ENCODE measurements at places on chromosomes 12 and 14.

DNA sequence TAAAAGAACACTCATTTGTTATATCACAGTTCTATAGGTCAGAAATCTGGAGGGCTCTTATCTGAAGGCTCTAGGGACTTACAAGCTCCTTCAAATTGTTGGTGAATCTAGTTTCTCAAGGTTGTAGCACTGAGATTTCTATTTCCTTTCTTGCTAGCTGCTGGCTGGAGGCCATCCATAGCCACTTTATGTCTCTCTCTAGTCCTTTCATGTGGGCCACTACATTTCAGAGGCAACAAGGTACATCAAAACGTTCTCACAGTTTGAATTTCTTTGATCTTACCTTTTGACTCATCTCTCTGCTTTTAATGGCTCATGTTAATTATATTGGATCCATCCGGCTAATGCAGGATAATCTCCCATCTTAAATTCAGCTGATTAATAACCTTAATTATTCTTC lies 286.8 kb downstream of the DIO2 start:
- DNase-seq = no peak

- DNase-seq = no peak
Measured at GRCh38 chr12:90036637-90037036, 328.0 kb upstream of the ATP2B1 start.

- DNase-seq = no peak
Measured at GRCh38 chr12:64192644-64193444, 29.3 kb downstream of the KICS2 start.

DNA sequence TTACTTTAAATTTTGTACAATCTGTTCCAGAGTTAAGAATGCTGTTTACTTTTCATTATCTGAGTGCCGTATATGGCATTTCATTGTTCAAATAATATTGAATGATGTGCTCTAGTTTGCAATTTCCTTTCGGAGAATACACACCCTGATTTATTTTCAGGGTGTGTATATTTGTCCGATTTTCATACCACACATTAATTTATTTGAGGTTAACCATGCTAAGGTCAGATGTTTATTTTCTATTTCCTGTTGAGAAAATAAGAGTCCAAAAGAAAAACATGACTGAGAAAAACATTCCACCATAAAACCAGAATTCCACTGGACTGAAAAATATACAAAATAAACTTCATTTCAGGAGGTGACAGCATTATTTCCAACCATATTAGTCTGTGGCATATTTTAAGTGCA lies 64.2 kb upstream of the OVCH1 start:
- no peak for DNase-seq

DNA sequence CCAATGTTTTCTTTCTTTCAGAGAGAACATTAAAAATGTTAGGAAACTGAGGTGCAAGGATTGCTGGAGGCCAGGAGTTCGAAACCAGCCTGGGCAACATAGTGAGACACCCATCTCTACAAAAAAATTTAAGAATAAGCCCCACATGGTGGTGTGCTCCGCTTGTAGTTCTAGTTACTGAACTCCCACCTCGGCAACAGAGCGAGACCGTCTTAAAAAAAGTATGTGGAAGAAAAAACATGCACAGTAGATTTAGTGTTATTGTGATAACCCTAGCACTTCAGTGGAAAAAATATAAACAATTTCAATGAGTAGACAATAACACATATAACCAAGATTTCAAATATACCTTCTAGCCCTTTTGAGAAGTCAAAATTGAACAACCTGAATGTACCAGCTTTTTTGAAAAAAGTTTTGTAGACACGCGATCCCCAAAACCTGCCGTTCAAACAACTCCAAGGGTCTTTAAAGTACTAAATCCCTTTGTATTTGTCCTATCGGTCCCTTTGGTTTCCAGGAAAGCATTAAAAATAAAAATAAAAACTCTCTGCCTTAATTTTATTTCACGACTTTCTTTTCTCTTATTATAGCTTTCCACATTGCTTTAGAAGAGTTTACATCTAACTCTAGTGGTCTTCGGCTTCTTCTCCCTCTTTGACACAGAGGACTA lies 1.0 kb upstream of the ANO6 start:
- DNase-seq = no peak

DNA sequence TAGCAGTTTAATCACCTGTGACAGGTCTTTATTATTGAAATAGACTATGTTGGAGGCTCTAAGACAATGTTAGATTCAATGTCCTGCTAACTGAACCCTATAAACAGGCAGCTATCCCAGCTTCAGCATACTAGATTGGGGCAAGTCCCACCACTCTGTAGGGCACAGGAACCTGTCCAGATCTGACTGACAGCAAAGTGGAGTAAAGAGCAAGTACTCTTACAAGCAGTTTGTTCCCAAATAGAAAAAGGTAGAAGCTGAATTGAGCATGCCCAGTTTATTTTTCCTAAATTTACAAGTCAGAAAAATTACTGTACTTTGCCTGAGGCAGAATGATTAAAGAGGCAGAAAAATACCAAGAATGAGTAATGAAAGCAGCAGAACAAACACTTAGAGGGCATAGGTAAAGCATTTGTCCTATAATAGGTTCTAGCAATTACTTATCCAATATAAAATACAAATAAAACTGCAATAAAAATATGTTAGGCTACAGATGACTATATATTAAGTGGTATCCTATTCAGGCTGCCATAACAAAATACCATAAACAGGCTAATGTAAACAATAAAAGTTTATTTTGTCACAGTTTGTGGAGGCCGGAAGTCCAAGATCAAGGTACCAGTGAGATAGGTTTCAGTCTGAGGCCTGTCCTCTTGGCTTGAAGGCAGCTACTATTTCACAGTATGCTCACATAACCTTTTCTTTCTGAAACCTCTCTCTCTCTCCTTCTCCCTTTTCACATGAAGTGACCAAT lies 868.2 kb downstream of the C12orf50 start:
- peak; percentile 29 for DNase-seq

DNA sequence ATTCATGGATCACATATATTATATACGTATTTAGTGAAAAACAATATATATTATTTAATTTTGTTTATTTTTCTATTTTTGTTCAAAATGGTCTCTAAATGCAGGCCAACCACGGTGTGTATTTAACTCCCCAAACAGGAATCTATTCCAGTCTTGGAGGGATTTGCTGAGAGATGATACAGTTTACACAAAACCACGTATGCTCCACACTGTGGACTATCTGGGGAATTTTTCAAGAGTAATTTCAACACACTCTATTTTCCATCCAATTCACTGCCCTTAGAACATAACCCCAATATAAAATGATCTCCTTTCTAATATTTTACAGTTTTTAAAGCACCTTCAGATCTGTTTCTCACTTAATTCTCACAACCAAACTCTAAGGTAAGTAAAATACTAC lies 15.3 kb downstream of the EML1 start:
- DNase-seq = no peak

GRCh38 chr12:11706509-11707379 lies 57.3 kb downstream of the ETV6 start:
- DNase-seq = no peak

- peak; percentile 84 for DNase-seq
Measured at GRCh38 chr12:76611533-76611932, 52.0 kb upstream of the OSBPL8 start.

- DNase-seq = no peak
Measured at GRCh38 chr12:118377884-118378470, 1.6 kb downstream of the SUDS3 start.

- no peak for DNase-seq
Measured at GRCh38 chr12:55874443-55874842, 31.7 kb upstream of the MMP19 start.

DNA sequence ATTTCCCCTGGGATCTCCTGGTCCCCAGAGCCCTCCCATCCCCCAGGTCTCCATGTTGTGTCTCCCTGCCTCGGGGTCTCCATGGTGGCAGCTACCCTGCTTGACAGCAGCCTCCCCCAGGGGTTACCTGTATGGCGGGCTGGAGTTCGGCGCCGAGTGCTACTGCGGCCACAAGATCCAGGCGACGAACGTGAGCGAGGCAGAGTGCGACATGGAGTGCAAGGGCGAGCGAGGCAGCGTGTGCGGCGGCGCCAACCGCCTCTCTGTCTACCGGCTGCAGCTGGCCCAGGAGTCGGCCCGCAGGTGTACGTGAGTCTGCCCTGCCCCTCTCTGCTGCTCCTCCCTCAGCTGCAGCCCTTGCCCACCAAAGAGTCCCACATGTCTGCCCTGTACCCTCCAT lies 80.9 kb downstream of the WSCD2 start:
- no peak for DNase-seq

DNA sequence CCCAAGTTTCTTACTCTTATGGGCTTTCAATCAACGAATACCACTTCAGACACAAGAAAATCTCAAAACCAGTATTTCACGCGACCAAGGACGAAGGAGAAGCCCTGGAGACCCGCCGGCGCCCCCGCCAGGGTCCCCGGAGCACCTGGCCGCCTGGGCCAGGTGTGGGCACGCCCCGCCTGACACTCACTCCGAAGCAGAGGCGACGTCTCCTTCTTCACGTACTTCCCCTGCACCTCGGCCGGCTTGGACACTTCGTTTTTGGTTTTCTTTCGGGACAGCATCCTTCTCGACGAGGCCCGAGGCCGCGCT lies 466 bp downstream of the SAV1 start:
- no peak for DNase-seq

DNA sequence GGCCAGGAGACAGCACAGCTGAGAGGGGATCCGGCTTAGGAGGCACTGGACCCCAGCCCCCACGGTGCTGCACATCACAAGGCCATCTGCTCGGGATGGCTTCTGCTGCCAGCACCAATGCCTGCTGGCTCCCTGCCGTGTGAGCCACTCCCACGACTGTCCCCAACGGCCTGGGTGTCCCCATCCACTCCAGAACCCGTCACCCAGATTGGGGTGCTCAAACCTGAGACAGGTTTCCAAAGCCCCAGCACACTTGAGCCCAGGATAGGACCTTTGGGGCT lies 102.4 kb downstream of the RFLNA start:
- DNase-seq = no peak

DNA sequence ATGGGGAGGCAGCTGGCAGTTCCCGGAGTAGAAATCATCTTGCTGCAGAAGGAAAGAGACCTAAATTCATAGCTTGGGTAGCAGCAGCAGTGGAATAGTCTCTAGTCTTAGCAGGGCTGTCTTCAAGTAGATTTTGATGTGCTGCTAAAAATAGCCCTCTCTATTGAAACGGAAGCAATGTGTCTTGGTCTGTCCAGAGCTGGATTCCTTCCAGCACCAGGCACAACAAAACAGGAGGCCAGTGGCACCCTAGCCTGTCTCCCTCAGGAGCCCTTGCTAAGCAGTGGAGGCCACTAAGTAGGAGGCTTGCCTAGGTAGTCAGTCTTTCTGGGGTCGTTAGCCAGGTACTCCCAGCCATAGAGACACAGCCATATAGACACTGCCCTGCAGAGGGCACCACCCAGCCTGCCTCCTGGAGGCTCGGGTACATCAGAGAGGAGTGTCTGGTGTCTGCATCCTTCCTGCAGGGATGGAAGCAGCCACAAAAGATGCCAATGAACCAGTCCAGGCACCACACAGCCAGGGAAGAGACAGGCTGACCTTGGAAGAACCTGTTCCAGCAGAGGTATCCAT lies 97.5 kb downstream of the CRACR2A start:
- no peak for DNase-seq

DNA sequence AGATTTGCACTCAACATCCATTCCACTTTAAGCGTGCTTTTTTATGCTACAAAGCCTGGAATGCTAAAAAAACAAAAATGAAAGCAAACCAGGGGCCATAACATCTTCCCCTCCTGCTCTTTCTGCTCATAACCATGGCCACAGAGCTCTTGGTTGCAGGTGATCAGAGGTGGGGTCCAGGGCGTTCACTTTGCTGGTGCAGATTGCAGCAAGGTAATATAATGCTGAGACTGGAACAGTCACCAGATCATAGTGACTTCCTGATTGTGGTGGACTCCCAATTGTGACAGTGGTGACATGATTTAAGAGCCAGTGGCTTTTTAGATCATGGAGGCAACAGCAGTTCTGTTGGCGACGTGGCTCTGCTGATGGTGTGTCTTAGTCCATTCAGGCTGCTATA lies 115.0 kb upstream of the CPM start:
- DNase-seq = no peak

DNA sequence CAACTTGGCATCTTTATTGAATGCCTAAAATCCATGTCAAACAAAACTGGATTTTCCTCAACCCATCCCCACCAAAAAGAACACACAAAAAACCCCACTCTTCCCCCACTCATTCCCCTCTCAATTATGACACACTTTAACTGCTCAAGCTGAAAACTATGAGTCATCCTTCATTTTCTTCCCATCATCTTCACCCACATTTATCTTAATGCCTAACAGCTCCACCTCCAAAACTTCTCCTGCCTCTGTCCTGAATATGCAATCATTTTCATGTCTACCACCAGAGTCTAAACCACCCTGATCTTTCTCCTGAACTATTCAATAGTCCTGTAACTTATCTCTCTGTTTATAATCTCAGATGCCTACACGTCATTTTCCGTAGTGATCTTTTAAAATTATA lies 239.7 kb downstream of the BCAT1 start:
- DNase-seq = no peak

DNA sequence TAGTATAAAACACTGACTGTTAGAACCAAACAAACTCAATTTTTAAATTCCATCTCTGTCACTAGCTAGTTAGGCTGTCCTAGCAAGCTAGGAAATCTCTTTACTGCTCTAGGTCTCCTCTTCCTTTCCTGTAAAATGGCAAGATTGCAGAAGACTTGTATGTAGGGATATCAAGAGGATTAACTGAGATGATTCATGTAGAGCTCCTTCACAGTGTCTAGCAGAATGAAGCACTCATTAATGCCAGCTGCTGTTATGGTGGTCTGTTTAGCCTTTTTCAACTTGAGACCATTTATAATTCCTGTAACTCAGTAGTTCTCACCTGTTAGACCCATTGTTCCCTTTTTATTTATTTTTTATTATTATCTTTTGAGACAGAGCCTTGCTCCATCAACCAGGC lies 67.8 kb upstream of the KCNH3 start:
- no peak for DNase-seq

- DNase-seq = no peak
Measured at GRCh38 chr12:55653031-55653430, 16.3 kb downstream of the OR10P1 start.

- no peak for DNase-seq
Measured at GRCh38 chr12:111826316-111826715, 15.7 kb upstream of the MAPKAPK5 start.

DNA sequence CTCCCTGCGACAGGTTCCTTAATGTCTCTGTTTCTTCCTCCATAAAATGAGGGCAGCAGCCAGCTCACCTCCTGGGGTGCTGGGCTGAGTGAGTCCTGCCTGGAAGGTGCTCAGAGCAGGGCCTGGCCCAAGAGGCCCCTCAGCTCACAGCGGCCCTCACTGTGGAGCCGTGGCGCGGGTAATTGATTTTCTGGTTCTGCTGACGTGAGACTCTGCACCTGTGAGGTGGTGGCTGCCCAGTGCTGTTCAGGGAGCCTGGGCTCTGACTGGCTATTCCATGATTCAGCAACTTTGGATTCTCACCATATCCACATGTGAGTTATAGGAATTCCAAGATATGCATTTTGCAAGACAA lies 266.6 kb downstream of the ADGRD1 start:
- DNase-seq = no peak

- DNase-seq = no peak
Measured at GRCh38 chr12:6824901-6825381, 3.3 kb upstream of the P3H3 start.

- no peak for DNase-seq
Measured at GRCh38 chr12:78918268-78918667, 53.7 kb downstream of the SYT1 start.

All from amniotic stem cell (primary cell).